ENCODE measurements at places on chromosomes 13 and 19.

- no peak for DNase-seq
Observed at GRCh38 chr19:47510516-47511127, 4.2 kb downstream of the NAPA start.

- DNase-seq, result peak; percentile 31
Observed at GRCh38 chr13:91078093-91078679, 269.3 kb upstream of the MIR17HG start.

GRCh38 chr19:49851456-49852259 is 699 bp downstream of the PTOV1 start:
- no peak for DNase-seq

DNA sequence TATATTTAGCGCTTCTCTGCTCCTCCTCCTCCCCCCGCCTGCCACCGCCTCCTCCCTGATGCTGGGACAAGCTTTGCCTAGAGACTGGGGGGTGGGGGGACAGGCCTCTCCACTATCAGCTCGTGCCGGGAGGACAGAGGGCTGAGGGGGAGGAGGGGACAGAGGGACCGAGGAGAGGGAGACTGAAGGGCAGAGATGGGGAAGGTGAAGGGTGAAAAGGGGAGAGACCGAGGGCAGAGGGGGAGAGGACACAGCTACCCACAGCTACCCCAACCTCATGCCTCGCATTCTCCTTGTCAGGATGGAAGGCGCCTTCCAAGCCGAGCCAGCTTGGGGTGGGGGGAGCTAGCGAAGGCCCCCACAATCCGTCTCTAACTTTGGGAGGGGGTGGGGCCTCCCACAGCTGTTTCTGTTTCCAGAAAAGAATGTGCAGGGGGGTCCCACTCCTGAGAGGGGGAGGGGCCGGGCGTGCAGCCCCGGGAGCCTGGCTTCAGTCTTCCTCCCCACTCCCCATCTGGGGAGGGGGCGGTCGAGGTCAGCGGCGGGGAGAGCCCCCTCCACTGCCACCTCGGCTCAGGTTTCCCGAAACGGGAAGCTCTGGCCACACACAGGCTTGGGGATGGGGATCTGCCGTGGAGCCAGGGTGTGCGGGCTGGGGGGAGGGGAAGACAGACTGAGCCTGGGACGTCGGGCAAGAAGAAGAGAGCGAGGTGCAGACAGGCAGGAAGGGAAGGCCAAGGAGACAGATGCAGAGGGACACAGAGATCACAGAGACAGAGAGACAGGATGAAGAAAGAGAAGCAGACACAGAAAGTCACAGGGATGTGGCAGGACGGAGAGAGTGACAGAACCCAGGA is 1.6 kb downstream of the DACT3 start:
- DNase-seq, result peak; percentile 51

GRCh38 chr13:24135674-24136300 is 24.7 kb upstream of the SPATA13 start:
- DNase-seq, result no peak

GRCh38 chr19:3457528-3458228 is 22.6 kb downstream of the SMIM24 start:
- DNase-seq, result no peak

- peak; percentile 87 for DNase-seq
Observed at GRCh38 chr19:44356383-44357111, at the start of gene ZNF112. ZNF112 (minus strand) TSS chr19:44356680; CDS start chr19:44340539, 16,141 bp downstream.

- DNase-seq, result no peak
Observed at GRCh38 chr13:41213919-41214318, 19.6 kb upstream of the KBTBD7 start.

DNA sequence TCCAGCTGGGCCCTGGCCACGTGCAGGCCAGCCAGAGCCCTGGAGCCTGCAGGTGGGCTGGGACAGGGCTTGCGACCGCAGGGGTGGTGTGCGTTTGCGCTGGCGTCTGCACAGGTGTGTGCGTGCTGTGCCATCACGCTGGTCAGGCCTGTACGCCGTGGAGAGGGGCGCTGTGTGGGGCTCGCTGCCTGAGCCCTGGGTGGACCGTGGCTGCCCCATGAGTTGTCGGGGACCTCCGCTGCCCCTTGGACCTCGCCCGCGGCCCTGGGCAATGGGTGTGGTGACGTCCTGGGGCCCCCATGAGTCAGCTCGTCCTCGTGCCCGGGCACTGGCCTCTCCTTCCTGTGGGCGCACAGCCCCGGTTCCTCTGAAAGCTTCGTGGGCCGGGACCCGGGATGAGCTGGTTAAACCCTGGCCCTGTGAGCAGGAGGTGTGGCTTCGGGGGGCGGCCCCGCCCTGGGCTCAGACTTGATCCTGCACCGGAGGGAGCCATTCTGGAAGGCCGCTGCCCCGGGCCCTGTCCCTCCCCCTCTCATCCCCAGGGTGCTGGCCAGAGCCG is 6.8 kb downstream of the CSNK1G2 start:
- DNase-seq, result peak; percentile 80

- DNase-seq, result peak; percentile 93
Observed at GRCh38 chr13:99386911-99387788, 80.0 kb upstream of the GPR183 start.

DNA sequence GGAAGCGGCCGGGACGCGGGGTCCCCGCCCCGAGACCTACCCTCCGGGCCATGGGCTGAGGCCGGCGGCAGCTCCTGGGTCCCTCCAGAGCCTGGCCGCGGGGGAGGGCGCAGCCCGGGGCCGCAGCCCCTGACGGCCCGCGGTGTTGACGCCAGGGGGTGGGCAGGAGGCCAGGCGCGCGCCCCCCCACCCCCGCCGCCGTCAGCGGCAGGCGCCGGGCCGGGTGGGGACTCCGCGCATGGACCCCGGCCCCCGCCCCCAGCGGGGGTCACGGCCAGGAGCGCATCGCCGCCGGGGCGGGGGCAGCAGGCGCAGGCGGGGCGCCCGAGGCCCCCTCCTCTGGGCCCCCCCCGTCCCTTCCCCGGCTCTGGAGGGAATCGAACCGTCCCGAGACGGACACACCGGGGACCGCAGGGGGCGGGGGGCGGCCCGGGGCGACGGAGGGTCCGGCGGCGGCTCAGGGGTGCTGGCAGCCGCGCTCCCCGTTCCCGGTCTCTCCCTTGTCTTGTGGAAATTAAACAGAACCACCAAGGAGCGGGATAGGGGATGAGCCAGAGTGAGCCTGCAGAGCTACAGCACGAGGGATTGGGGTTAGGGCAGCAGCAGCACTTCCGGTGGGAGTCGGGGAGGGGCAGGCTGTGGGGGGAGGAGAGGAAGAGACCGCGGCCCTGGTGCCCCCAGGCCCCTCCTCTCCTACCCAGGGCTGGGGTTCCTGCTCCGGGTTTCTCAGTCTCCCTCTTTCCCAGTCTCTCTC is at the start of gene MEIS3:
TSS of gene MEIS3 (minus strand) at position 498 of the 754 bp plus-strand sequence. CDS start at position 52, 446 bp downstream.
- DNase-seq, result no peak

GRCh38 chr13:64993514-64994164 is 2236.5 kb downstream of the PCDH9 start:
- no peak for DNase-seq

- DNase-seq, result no peak
Observed at GRCh38 chr13:74134777-74135325, 647 bp upstream of the KLF12 start.

DNA sequence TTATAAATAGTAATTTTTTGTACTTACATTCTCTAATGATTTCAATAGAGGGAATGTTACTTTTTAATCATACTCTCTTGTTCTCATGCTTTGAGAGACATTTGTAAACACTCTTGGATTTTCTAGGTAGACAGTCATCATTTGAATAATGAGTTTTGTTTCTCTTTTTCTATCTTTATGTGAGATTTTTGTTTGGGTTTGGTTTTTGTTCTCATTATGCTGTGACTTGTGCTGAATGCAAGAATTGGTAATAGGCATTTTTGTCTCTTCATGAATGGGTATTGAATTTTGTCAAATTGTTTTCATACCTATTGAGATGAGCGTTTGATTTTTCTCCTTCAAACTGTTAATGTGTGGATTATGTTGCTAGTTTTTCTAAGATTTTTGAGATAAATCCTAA is 56.8 kb upstream of the GPR183 start:
- no peak for DNase-seq

GRCh38 chr19:29454109-29454508 is 71.7 kb upstream of the VSTM2B start:
- no peak for DNase-seq

DNA sequence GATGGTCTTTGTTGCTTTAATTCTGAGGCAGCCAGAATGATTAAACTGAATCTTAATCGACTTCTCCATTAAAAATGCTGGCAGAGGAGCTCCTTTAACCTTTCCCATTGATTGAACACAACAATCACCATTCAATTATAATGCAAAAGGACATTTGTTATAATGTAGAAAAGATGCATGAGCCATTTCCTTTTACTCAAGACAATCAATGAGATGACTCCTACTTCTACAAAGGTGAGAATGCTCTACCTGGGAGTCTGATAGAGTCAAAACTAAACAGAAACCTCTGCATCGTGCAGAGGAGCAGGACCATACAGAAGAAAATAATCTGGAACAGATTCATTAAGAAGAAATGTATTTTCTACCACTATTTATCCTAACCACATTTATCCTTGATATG is 253.6 kb upstream of the DACH1 start:
- no peak for DNase-seq

DNA sequence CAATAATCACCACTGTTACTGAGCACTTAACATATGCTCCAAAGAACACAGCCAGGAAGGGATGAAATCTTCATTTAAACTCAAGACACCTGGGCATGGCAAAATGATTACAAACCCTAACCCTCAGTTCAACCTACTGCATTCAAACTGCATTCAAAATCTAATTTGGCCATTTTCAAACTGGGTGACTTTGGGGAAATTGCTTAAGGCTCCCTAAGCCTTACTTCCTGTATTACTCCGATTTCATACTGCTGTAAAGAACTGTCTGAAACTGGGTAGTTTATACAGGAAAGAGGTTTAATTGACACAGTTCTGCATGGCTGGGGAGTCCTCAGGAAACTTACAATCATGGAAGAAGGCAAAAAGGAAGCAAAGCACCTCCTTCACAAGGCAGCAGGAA is 50.4 kb downstream of the CBY2 start:
- DNase-seq, result peak; percentile 52

DNA sequence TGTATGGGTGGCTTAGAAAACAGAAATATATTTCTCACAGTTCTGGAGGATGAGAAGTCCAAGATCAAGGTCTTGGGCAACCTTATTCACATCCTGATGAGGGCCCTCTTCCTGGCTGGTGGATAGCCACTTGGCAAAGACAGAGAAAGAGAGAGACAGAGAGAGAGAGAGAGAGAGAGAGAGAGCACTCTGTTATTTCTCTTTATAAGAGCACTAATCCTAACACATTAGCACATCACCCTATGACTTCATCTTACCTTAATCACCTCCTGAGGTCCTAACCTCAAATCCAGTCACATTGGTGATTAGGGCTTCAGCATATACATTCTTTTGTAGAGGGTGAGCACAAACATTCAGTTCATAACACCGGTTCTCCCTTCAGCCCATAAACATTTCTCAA is 430.3 kb downstream of the EFNB2 start:
- DNase-seq, result no peak

- DNase-seq, result no peak
Observed at GRCh38 chr19:13615890-13616289, 109.6 kb upstream of the CACNA1A start.

DNA sequence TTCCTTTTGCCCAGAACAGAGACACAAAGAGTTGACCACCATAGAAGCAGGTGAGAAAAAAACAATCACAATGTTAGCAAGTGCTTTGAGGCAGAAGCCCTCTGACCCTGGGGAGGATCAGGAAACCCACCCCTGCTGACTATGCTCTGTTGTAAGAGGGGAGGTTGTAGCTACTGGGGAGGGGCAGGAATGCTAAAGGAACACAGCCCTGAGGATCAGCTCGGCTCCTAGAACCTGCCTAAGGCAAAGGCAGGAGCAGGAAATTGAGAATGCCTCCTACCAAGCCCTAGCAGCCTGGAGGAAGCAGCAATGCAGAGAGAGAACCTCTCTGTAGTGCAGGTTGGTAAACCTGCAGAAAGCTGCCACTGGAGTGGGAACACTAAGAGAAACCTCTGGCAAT is 624.0 kb upstream of the KLF12 start:
- DNase-seq, result no peak

GRCh38 chr13:76016799-76017400 is 380.8 kb downstream of the LMO7 start:
- peak; percentile 76 for DNase-seq

- DNase-seq, result no peak
Observed at GRCh38 chr13:24261566-24261965, 47.8 kb upstream of the C1QTNF9 start.

DNA sequence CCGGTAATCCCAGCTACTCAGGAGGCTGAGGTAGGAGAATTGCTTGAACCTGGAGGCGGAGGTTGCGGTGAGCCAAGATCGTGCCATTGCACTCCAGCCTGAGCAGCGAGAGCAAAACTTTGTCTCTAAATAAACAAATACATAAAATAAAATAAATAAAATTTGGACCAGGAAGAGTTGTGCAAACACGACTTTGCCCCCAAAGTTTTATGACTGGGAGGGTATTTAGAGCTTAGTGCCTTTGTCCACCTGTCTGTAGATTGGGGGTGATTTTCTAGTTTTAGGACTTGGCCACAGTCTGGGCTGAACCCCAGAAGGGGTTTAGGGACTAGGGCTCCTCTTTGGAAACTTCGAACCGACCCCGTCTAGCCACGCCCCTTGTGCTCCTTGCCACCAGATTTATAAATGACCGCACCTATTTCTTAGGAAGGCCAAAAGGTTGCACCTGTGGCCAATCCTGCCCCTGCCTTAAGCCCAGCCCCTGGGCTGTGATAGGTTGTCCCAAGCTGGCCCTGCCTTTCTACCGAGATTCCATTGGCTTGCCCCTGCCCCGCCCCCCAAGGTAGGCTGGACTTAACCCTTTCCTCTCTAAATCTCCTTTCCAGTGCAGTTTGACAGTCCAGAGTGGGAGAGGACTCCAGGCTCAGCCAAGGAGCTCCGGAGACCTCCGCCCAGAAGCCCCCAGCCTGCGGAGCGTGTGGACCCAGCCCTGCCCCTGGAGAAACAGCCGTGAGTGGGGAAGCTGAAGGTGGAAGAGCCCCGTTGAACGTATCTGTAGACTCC is 5.3 kb downstream of the SHD start:
- peak; percentile 21 for DNase-seq

GRCh38 chr13:22837980-22838647 is 342.7 kb upstream of the SGCG start:
- DNase-seq, result no peak

DNA sequence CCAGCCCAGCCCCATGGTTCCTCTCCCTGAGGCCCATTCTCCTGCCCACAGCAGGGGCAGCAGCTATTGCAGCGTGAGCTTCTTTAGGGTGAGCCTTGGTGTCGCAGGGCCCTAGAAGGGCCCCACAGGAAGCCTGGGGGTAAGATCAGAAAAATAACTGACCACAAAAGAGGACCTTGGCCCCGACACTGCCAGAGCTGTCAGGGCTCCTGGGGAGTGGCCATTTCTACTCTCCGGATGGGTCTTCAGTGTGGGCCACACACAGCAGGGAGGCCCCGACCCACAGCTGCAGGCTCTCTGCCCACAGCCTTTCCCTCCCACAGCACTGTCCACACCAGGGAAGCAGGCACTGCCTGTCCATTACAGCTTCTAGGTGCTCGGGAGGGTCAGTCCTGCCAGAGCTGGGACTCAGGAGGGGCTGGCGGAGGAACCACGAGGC is 3.5 kb upstream of the SIGLEC8 start:
- DNase-seq, result peak; percentile 48

DNA sequence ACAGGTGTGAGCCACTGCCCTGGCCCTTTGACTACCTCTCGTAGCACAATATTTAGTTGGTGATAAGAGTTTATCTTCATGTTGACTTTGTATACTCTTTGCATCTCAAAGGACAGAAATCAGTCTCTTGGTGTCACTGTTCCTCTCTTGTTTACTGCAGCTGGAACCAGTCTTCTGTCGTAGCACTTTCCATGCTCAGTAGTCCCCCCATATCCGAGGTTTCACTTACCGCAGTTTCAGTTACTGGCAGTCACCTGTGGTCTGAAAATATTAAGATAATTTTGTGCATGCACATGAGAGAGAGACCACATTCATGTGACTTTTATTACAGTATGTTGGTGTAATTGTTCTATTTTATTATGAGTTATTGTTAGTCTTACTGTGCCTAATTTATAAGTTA is 49.1 kb downstream of the WASF3 start:
- no peak for DNase-seq

All from suppressor macrophage treated with lipopolysaccharide for 1 hour (primary cell).